ENCODE measurements at places on chromosomes 3 and 15. TPM values are rescaled to one million over a fixed set of nuclear protein-coding genes. Genes with fewer than 3 reads are reported as not detected.

GRCh38 chr15:97703400-97703799 is 257.1 kb upstream of the ARRDC4 start:
- H3K36me3 ChIP-seq = no peaks in the 10 kb centered on the region
- no peak overlapping the region for H3K27ac ChIP-seq
- no peaks in the 10 kb centered on the region for H3K27me3 ChIP-seq
- no peak overlapping the region for H3K4me3 ChIP-seq
- H3K4me1 ChIP-seq = no peaks in the 10 kb centered on the region
- no peak for DNase-seq

The GOLGA6B gene
- total RNA-seq = not detected

The KBTBD8 gene
- 0.98 TPM for total RNA-seq

- no peak for DNase-seq
- H3K4me1 ChIP-seq = no peaks in the 10 kb centered on the region
- H3K36me3 ChIP-seq = no peaks in the 10 kb centered on the region
- no peak overlapping the region for H3K4me3 ChIP-seq
- no peak overlapping the region for H3K27ac ChIP-seq
- no peaks in the 10 kb centered on the region for H3K27me3 ChIP-seq
Measured at GRCh38 chr3:28917895-28918475, 362.9 kb upstream of the RBMS3 start.

DNA sequence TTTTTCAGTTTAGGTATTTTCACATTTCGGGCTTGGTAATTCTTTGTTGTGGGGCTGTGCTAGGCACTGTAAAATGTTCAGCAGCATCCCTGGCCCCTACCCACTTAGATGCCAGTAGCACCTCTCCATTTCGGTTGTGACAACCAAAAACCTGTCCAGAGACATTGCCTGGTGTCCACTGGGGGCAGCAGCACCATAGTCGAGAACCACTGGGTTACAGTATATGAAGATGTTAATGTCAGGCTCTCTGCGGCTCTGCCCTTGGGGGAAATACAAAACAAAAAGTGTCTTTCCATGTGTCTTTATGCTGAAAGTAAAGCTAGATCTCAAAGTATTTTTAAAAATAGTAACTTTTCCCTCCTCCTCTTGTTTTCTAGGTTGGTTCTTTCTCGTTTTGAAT is 177.2 kb downstream of the ITPR1 start:
- H3K27ac ChIP-seq = no peak overlapping the region
- H3K36me3 ChIP-seq = no peaks in the 10 kb centered on the region
- H3K27me3 ChIP-seq = no peaks in the 10 kb centered on the region

DNA sequence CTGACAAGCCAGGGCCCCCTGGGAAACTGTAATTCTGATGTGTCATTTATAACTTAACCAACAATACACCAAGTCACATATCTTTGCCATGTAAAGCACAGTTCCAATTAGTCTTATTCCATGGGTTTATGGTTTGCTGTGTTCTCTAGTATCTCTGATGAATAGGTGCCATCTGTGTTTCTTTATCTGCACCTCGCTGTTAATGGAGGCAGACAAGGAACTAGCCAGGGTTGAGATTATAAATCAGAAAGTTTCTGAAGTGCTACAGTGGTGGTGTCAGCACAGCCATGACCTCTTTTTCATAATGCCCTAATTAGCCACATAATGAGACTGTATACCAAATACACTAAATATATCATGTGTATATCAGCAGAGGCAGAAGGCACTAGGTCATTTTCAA is 866.4 kb downstream of the PLOD2 start:
- no peaks in the 10 kb centered on the region for H3K36me3 ChIP-seq
- no peak for DNase-seq

The SNURF gene
- 13.7 TPM for total RNA-seq

- no peaks in the 10 kb centered on the region for H3K4me1 ChIP-seq
- DNase-seq = no peak
- H3K36me3 ChIP-seq = no peaks in the 10 kb centered on the region
- no peak overlapping the region for H3K4me3 ChIP-seq
- H3K27me3 ChIP-seq = no peaks in the 10 kb centered on the region
Measured at GRCh38 chr3:50652709-50653108, 22.0 kb upstream of the DOCK3 start.

DNA sequence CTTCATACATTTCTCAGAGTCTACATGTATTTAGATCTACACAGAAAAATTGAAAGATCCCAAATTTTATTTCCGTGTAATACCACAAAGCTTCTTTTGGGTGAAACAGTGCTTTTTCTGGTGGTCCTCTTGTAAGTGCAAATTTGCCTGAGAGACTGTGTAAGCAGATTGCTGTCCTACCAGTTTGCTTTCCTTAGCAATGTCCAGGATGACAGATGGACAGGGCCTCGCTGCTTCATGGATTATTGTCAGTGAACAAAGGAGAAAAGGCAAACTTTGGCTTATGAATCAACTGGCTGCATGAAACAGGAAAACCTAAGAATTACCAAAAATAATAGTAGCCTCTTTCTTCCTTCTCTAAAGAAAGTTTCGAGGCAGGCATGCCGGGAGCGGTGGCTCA is 82.6 kb upstream of the UBE2E1 start:
- H3K27ac ChIP-seq = no peak overlapping the region
- H3K4me1 ChIP-seq = no peaks in the 10 kb centered on the region
- no peak for DNase-seq
- no peaks in the 10 kb centered on the region for H3K27me3 ChIP-seq
- no peaks in the 10 kb centered on the region for H3K36me3 ChIP-seq
- no peak overlapping the region for H3K4me3 ChIP-seq

The HRH1 gene
- 4.6 TPM for total RNA-seq

The ECE2 gene
- not detected for total RNA-seq

DNA sequence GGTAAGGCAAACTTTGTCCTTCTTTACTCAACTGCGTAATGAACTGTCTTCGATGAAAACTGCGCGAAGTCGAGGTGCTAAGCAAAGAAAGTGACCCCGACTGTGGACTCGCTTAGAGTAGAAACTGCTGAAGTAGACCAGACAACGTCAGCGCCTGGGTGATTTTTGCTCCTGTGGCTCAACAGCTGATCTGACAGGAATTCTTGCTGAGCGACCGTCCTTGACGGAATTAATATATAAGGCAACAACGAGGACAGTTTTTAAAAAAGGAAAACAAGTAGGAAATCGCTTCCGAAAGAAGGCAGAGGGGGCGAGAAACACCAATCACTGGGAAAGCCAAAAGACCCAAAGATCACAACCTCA is 541 bp downstream of the RPS27L start:
- no peak for DNase-seq
- H3K27ac ChIP-seq = peak overlapping the region; percentile 90
- no peaks in the 10 kb centered on the region for H3K27me3 ChIP-seq

GRCh38 chr15:81182031-81182755 is 14.5 kb upstream of the IL16 start:
- H3K4me1 ChIP-seq = no peaks in the 10 kb centered on the region
- no peak overlapping the region for H3K27ac ChIP-seq
- H3K36me3 ChIP-seq = no peaks in the 10 kb centered on the region
- DNase-seq = no peak
- H3K27me3 ChIP-seq = peaks cover 3% of the 10 kb centered on the region
- H3K4me3 ChIP-seq = no peak overlapping the region

DNA sequence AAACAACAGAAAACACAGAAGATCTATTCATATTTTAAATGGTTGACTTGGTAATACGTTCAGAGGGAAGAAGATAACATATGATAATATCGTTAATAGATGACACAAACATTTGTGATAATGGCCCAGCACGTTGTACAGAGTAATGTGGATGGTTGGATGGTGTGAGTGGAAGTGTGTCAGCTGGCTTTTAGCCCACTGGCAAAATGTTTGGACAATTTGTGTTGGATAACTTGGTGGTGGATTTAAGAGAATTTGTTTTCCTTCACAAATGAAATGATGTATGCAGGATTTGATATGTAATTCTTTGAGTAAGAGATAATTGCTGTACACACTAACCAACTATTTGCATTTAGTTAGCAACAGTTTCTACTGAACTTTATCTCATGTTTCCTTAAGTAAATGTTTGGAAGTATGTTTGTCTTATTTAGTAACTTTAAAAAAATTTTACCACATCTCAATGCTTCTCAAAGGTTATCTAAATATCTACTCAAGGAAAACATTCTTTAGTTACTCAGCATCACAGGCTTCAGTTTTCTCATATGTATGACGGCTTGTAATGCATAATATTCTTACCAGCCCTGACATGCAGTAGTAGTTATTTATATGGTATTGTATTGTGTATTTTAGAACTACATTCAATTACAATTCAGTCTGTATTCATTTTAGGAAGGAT is 328.5 kb upstream of the GOLIM4 start:
- H3K36me3 ChIP-seq = no peaks in the 10 kb centered on the region
- H3K27ac ChIP-seq = no peak overlapping the region
- H3K4me3 ChIP-seq = no peak overlapping the region
- H3K27me3 ChIP-seq = no peaks in the 10 kb centered on the region

The CKMT1A gene
- 4.6 TPM for total RNA-seq

All from Panc1 (cell line).